KG1 (cell line): ENCODE measurements at places on chromosomes 13 and 19.

DNA sequence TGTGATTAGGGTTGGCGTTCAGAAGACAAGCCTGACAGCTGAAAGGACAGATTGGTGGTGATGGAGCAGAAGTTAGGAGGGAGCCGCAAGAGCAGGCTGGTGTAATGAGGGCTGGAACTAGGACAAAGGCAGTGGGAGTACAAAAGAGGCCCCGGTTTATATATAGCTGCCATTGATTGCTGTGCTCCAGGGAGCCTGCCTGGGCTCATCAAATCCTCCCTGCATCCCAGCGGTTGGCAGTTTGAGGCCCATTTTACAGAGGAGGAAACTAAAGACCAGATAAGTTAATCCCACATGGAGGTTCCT is 123.7 kb downstream of the CACNA1A start:
- no peak for DNase-seq

DNA sequence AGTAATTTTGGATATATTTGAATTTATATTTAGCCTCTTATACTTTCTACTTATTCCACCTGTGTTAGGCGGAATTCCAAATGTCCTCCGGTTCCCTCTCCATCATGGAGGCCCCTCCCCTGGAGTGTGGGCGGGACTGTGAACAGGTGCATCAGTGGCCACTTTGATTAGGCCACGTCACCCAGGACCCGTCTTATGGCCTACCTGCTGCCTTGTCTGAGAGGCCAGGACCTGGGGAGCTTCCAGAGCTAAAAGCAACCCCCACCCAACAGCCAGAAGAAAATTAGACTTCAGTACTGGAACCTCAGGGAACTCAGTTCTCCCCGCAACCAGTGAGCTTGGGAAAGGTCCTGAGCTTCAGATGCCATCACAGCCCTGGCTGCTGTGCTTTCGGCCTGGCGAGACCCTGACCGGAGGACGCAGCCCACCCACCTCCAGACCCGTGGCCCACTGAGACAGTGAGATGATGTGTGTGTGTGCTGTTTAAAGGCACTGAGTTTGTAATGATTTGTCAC is 200.2 kb upstream of the SOX1 start:
- no peak for DNase-seq

- DNase-seq, result no peak
Measured at GRCh38 chr19:54526972-54527371, 24.3 kb downstream of the LAIR2 start.

- no peak for DNase-seq
Measured at GRCh38 chr19:34482380-34483250, 1.1 kb downstream of the WTIP start.

GRCh38 chr13:42255886-42256285 is 16.1 kb upstream of the AKAP11 start:
- no peak for DNase-seq

DNA sequence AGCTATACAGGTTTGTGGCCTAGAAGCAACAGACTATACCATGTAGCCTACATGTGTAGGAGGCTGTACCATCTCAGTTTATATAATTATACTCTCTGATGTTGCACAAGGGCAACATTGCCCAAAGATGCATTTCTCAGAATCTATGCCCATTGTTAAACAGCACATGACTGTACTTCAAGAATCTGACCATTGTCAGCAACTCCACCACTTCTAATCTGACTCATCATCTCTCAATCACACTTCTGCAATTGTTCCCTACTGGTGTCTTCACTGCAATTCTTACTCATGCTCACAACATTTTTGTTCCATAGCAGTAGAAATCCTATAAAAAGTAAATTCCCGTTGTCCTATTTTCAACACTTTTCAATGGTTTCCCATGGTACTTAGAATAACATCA is 63.9 kb upstream of the ATXN8OS start:
- DNase-seq, result no peak

GRCh38 chr13:112776354-112776753 is 86.5 kb downstream of the ATP11A start:
- DNase-seq, result no peak

- no peak for DNase-seq
Measured at GRCh38 chr13:25688536-25688935, 316.8 kb downstream of the ATP8A2 start.

DNA sequence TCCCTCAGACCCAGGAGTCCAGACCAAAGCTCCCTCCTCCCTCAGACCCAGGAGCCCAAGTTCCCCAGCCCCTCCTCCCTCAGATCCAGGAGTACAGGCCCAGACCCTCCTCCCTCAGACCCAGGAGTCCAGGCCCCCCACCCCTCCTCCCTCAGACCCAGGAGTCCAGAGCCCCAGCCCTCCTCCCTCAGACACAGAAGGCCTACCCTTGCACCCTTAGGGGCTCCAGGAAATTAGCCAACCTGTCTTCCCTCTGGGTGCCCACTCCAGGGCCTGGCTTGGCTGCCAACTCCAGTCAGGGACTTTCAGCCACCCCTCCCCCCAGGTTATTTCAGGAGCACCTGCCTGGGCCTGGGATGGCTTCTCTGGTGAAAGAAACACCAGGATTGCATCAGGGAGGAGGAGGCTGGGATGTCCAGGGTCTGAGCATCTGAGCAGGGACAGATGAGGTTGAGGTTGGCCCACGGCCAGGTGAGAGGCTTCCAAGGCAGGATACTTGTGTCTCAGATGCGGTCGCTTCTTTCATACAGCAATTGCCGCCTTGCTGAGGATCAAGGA is at the start of gene FGF21:
TSS of gene FGF21 (plus strand) at position 441 of the 558 bp plus-strand sequence. CDS start 713 bp downstream, outside the sequence.
- DNase-seq, result no peak

DNA sequence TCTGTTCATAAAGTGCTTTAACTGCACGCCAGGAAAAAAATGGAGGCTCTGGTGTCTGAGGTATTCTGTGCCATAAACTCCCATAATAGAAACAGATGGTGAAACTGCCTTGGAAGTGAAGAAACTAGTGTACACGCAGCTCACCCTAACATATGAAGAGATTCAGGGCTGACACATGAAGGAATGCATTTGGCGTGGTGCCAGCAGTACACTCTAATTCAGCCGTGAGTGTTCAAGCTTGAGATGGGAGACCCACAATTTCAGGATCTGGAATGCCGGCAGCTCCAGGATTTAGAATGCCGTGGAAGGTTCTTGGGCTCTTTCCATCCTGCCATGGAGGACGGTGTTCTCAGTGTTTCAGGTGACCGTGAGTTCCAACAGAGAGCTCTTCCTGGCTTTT is 478.4 kb downstream of the TSHZ3 start:
- DNase-seq, result no peak

GRCh38 chr13:98050041-98050466 is 92.8 kb upstream of the FARP1 start:
- no peak for DNase-seq

- no peak for DNase-seq
Measured at GRCh38 chr13:70817576-70817975, 709.3 kb upstream of the KLHL1 start.

DNA sequence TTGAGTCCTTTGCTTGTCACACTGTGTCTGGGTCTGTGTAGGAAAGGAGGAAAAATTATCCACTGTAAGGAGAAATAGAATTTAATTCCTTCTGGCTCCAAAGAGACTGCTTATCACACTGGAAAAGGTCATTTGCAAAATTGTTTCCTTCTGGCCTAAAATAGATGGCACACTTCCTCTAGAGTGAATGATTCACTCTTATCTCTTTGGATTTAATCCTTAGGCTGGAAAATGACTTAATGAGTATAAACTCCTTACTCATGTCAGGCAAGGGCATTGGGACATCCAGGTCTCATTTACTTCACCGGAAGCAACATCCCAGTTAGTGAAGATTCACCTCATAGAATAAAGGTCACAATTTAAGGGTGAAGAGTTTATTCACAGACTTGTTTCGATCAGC is 293.6 kb downstream of the OXGR1 start:
- DNase-seq, result no peak

- DNase-seq, result no peak
Measured at GRCh38 chr13:78662467-78662866, 3.5 kb upstream of the OBI1 start.

- DNase-seq, result no peak
Measured at GRCh38 chr19:2574478-2574931, 98.6 kb downstream of the GADD45B start.

GRCh38 chr19:6801485-6802086 is 29.1 kb downstream of the VAV1 start:
- peak; percentile 99 for DNase-seq

DNA sequence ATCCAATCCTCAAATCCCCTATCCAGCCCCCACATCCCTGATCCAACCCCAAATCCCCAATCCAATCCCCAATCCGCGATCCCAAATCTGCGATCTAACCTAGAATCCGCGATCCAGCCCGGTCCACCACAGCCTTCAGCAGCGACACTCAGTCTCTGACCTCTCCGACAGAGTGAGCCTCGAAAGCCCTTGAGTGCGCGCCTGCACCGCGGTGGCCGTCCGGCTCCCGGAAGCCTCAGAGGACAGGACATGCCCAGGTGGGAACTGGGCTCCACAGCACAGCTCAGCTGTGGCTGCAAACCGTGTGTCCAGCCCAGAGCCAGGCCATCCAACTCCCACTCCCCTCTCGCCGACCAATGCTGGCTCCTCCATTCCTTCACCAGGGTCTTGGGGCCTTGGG is 48.8 kb upstream of the C1QTNF9B start:
- no peak for DNase-seq

- no peak for DNase-seq
Measured at GRCh38 chr13:40503966-40504591, 162.4 kb downstream of the FOXO1 start.

DNA sequence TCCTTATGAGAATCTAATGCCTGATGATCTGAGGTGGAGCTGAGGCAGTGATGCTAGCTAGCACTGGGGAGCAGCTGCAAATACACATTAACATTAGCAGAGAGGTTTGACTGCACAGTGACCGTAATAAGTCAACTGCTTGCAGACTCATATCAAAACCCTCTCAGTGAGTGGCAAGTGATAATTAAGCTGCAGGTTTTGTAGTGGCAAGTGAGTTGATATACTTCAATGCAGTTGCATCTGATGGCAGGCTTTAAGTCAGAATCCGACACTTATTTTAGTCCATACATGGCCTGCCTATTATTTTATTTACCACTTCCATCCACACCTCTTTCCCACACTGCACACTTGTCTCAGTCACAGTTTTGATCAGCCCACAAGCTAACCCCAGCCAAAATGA is 209.2 kb upstream of the IRS2 start:
- no peak for DNase-seq

GRCh38 chr19:54208784-54209057 is 8.1 kb downstream of the RPS9 start:
- DNase-seq, result no peak

DNA sequence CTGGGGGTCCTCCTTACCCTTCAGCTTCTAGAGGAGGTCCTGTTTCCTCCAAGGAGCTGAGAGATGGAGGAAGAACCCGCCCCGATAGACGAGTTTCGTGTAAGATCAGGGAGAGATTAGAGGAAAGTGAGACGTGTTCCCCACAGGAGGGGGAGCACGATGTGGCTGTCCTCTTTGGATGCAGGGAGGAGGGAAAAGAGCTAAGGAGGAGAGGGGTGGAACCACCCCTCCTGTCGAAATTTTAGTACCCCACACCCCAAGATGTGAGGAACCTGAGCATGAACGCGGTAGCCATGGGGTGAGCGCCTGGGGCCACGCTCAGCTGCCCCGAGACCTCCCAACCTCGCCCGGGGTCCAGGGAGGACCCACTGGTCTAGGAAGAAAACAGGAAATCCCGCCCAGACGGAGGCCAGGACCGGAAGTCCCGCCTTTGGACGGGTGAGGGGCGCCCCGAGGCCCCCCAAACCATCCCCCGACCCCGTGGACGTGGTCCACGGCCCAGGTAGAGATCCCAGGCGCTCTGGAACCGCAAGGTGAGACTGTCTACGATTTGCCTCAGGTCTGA is 1.2 kb downstream of the AKT1S1 start:
- DNase-seq, result no peak

DNA sequence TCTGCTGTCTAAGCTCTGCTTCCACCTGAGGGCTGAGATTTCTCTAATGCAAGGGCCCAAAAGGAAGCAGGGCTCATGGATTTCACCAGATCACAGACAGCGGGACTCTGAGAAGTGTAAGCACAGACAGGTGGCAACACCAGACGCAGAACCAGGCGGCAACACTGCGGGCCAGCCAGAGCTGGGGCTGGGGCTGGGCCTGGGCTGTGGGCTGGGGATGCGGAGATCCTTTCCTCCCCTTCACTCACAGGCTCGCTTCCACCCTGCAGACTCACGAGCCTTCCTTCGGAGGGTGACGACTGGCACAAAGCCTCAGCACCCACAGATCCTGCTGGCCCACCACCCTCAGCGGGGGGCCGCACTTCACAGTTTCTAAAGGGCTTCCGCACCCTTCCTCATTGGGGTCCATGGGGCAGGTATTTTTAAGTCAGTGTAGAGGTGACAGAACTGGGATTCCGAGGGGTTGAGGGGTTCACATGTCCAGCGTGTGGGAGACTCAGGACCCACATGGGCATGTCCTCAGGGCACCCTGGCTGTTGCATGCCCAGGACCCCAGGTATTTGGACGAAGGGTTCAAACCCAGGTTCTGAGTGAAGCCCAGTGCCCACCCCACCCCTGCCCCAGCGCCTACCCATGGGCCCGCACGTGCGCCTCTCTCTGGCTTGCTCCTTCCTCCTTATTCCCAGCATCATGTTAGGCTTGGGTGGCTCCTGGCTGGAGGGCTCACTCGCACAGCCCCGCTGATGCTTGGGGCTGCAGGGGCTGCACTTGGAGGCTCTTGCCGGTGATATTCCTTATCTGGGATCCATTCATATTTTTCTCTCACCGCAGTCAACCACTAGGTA is 137.3 kb upstream of the GPR12 start:
- DNase-seq, result no peak

DNA sequence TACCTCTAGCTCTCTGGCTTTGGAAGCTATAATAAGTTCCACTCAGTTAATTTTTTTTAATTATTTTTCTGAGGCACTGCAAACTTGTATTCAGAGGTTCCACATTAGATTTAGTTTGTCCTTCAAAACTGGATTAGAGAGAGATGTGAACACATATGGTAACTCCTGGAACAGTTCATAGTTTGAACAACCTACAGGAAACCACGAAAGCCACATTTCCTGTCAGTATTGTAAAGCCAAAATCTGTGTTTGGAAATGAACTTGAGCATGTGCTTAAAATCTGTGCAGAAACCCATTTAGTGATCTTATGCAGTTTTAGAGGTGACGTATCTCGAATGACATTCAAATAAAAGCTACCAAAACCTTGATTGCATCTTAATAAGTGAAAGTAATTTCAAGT is 1952.0 kb downstream of the OLFM4 start:
- DNase-seq, result no peak

GRCh38 chr19:36819130-36819630 is 19.0 kb downstream of the ZNF790 start:
- DNase-seq, result no peak

GRCh38 chr13:97058926-97059325 is 64.7 kb upstream of the OXGR1 start:
- DNase-seq, result no peak
